ENCODE measurements at places on chromosomes 4 and X.

DNA sequence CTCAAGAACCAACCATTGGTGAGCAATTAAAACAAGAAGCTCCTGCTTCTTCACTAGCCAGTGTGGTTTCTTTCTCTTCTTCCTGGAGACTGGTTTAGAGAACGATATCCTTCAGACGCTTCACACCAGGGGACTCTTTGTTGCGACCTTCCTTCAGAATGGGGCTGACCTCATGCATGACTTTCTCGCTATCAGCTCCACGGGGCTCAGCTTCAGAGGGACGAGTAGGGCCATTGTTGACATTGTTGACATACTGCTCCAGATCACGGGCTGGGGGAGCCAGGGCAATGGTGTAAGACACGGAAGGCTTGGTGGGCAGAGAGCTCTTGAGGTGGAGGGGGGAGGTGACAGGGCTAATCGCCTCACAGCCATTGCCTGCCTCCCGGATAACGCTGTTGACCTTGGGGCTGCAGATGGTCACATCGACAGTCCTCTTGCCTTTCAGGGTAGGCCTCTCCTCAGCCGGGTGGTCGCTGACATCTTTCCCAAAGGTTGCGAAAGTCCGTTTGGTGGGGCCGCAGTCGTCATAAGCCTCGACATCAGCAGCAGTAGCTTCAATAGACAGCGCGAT lies 113.8 kb downstream of the PCDH19 start:
- no peak for DNase-seq

- no peak for DNase-seq
These were observed 19.6 kb upstream of the CHM start for GRCh38 chrX:86066998-86067397.

- no peak for DNase-seq
These were observed 79.0 kb downstream of the AFAP1 start for GRCh38 chr4:7860600-7861163.

GRCh38 chr4:62709618-62710252 lies 1509.6 kb downstream of the ADGRL3 start:
- no peak for DNase-seq

- DNase-seq = no peak
These were observed 4.1 kb downstream of the ENPEP start for GRCh38 chr4:110480031-110480549.

GRCh38 chr4:87949961-87950360 lies 25.6 kb upstream of the SPP1 start:
- DNase-seq = no peak

DNA sequence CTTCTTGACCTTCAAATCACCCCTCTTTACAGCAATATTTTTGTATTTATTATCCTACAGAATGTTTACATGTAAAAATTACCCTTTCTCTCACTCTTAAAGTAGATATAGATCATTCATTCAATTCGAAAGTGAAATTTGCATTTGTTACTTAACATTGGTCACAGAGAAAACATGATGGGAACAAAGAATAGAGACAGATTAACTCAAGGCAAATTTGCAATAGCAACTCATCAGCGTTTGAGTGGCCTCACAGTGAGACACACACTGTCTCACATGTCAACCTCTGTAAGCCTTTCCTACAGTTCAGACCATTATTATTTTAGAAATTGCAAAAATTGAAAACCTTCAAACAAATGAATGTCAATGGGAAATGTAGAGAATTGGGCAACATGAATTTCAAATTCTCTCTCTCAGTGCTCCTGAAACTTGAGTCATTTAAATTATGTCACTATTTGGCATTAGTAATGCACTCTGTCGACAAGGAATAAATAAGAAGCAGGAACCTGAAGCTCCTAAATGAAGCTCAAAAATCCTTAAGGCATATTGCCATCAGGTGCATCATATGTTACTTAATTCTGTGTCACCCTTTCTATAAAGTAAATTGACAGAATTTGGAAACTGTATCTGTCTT lies 148.3 kb upstream of the ANXA10 start:
- DNase-seq = no peak

DNA sequence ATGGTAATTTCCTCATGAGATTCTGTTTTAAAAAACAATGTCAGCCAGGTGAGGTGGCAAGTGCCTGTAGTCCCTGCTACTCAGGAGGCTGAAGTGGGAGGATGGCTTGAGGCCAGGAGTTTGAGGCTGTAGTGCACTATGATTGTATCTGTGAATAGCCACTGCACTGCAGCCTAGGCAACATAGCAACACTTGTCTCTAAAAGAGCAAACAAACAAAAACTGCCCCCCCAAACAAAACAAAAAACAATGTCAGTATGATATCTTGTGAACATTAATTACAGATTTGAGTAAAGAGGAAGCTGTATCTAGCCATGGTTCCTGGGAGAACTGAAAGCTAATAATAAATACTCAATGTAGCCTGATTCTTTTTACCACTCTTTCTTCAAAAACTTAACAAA lies 6.8 kb upstream of the MSL3 start:
- DNase-seq = no peak
